ENCODE measurements at places on chromosomes 4 and X. TPM values are rescaled to one million over a fixed set of nuclear protein-coding genes. Genes with fewer than 3 reads are reported as not detected.

Gene ADH7
- total RNA-seq: not detected

Gene PROM1
- 0.35 TPM for total RNA-seq

Gene MAGEB10
- total RNA-seq: not detected

Gene PAGE5
- not detected for total RNA-seq

- DNase-seq: no peak
Measured at GRCh38 chr4:18756671-18757070, 735.1 kb upstream of the LCORL start.

GRCh38 chrX:140447150-140447549 lies 57.7 kb downstream of the SOX3 start:
- DNase-seq: no peak

- no peak for DNase-seq
Measured at GRCh38 chr4:121939690-121940089, 12.2 kb downstream of the TRPC3 start.

DNA sequence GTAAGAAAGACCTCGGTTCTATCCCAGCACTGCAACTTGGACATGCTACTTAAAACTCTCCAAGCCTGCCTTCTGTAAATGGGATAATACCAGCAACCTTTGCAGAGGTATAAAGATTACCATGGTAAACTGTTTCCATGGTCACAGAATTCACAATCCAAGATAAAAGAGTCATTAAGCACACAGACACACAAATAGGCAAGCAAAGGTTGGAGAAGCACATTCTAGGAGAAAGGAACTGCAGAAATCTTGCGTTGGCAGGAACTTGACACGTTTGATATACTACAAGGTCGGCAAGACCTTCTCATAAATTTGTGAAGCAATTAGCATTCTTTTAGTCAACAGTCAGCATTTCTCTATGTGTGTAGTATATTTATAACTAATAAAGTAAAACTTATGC lies 12.3 kb upstream of the CHRNA9 start:
- no peak for DNase-seq

GRCh38 chr4:15341733-15342300 lies 86.0 kb upstream of the C1QTNF7 start:
- DNase-seq: no peak

DNA sequence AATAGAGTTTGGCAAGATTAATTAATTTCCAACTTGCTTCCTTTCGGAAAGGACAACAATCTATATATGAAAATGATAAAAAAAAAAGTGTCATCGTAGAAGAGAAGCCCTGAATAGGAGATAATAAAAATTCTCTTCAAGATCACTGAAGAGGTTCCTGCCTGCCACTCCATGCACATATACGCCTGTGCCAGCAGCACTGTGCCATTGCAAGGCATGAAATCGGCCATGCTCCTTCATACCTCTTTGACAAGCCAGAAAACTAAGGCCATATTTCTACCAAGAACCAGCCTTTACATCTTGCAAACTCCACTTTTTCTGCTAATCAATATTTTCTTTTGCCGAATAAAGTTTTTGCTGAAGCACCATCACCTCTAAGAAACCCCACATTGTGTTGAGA lies 365.5 kb downstream of the CXXC4 start:
- DNase-seq: no peak

- no peak for DNase-seq
Measured at GRCh38 chrX:124347242-124347641, 879 bp downstream of the SH2D1A start.

GRCh38 chr4:79764120-79764519 lies 308.9 kb downstream of the ANTXR2 start:
- no peak for DNase-seq

DNA sequence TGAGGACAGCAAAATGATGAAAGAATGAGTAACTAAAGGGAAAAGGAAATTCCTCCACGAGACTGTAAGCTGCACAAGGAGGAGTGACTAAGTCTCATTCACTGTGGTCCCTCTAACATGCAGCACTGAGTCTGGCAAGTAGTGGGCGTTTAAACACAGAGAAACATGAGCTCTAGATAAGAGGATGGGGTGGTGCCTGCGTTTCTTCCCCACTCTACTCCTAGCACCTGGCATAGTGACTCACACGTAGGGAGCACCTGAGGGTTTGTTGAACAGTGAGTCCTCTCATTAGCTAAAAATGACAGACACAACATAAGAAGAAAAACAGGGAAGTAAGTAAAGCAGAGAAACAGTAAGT lies 105.8 kb upstream of the CBR4 start:
- DNase-seq: no peak

DNA sequence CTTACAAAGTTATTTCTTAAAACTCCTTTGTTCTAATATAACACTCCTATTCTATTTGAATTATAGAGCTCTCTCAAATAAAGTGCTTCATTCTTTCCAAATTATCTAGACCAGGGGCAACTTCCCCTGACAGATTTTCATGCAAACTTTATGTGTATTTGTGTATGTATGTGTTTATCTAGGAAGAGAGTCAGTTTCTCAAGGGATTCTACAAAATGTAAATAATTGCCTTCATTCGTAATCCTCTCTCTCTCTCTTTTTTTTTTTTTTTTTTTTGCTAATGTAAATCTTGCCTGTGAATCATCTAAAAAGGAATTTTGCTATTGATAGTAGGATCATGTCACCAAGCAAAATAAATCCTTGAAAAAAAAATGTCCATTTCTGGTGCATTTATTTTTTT lies 38.9 kb upstream of the RBPJ start:
- DNase-seq: no peak

Data from mesenteric fat pad (tissue), 1 donor.